RWPE2 (cell line): ENCODE measurements at places on chromosomes 4 and X.

DNA sequence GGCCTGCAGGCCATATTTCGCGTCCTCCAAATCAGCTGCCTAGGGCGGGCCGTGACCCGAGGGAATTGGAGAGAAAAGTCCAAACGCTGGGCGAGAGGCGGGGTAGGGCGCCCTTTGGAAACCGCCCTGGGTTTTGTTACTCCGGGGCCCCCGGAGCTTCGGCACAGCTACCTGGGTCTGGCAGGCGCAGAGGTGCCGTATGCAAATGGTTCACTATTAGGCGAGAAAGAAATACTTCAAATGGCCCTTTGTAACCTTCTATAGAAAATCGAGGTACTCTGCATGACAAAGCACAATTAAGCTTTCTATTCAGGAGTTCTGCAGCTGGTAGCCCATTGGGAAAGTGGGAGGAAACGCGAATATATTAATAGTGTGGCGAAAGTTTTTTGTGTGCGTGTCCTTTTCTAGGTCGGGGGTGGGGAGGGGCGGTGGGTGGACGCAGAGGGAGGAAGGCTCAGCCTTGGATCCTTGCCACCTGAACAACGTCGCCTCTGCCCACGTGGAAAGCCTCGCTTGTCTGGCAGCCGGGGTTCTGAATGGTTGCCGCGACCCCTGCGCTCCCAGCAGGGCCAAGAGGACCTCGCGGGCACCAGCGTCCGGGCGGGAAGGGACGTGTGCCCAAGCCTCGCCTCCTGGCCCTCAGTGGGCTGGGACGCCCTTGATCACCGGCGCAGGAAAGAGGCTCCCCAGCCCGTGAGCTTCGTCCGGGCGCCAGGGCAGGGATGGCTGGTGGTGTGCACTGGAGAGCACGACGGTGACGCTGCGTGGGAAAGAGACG is 9.5 kb downstream of the GSX2 start:
- no peak for DNase-seq

GRCh38 chr4:74661427-74662201 is 132.7 kb downstream of the BTC start:
- DNase-seq: no peak

- no peak for DNase-seq
Measured at GRCh38 chr4:80196922-80197573, at the start of gene PRDM8. Gene PRDM8 (plus strand): TSS chr4:80197503. CDS start chr4:80200081, 2,578 bp downstream.

GRCh38 chrX:40144576-40144975 is 46.8 kb upstream of the BCOR start:
- no peak for DNase-seq
